Foreskin melanocyte (primary cell): ENCODE measurements at places on chromosomes 4 and X.

DNA sequence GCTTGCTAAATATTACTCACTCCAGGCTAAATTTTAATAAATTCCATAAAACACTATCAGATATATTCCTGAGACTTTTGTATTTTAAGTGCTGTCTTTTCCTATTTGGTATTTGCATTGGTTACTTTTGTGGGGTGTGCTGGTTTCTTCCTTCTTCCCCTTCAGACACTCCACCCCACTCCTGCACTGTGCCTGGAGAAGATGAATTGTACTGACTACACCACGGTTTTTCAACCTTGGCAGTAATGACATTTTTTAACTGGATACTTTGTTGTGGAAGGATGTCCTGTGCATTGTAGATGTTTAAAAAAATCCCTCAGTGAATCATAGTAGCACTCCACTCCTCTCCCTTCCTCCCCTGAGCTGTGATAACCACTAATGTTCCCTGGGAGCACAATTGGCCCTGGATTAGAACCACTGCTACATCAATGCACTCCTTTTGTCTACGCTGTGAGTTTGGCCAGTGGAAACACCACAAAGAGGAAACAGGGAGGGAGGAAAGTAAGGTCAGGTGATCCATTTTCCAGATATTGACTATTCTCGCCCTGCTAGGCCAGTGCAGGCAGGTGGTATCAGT lies 36.3 kb downstream of the SNCA start:
- peak; percentile 70 for DNase-seq

DNA sequence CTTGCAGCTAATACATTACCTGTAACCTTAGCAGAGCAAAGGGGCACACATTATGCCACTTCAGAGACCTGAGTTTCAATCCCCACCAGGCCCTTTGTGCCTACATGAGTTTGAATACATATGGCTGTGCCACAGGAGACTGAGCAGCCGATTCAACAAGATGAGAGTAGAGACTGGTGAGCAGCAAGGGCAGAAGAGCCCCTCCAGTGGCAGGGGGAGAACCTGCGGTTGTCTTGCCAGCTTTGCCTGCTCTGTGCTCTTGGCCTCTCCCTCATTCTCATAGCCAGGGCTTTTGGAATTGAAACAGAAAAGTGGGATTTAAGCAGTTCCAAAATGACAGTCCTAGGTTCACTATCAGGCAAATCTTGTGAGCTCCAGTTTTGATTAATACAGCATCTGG lies 52.3 kb upstream of the CLNK start:
- no peak for DNase-seq

GRCh38 chrX:40100141-40100536 lies 2.4 kb upstream of the BCOR start:
- peak; percentile 59 for DNase-seq

DNA sequence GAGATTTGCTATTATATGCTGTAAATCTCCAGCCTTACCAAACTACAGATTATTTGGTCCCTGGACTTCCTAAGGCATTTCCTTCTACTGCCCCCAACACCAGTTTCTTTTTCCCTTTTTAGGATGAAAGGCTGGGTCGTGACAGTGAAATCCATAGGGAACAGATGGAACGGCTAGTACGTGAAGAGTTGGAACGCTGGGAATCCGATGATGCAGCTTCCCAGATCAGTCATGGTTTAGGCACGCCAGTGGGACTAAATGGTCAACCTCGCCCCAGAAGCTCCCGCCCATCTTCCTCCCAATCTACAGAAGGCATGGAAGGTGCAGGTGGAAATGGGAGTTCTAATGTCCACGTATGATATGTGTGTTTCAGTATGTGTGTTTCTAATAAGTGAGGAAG lies 67.9 kb downstream of the PKD2 start:
- DNase-seq, result no peak
